ENCODE measurements at places on chromosomes 12 and 14.

DNA sequence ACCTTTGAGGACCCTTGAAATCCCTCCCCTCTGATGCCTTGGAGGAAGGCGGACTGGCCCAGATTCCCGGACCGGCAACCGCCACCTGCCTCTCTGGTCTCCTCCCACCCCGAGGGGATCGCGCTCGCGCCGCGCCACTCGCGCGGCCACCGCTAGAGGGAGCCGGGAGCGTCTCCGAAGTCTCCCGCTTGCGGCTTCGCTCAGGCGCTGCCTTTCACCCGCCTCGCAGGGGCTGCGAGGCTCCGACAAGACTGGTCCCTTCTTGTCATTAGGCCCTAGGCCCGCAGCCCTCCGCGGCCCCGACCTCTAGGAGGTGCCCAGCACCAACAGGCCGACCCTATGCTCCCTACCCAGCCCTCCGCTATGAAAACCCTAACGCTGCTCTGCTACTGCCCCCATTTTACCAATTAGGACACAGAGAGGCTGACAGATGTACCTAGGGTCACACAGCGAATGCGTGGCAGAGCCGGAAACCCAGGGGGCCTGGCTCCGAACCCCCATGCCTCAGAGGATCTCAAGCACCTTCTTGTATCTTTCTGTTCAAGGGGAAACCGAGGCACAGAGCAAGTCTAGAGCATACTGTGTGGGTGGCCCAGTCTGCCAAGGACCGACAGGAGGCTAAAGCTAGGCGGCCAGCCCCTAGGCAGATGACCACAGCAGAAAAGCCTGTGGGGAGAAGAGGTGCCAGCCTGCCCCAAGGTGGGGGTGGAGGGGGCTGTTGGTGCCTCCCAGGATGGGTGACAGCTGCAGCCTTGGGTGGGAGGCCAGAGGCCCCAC is 21.4 kb upstream of the VSX2 start:
- peak; percentile 89 for DNase-seq

GRCh38 chr12:46432325-46432724 is 59.8 kb upstream of the SLC38A2 start:
- no peak for DNase-seq

GRCh38 chr12:44021471-44021971 is 185.6 kb downstream of the TMEM117 start:
- DNase-seq = no peak

DNA sequence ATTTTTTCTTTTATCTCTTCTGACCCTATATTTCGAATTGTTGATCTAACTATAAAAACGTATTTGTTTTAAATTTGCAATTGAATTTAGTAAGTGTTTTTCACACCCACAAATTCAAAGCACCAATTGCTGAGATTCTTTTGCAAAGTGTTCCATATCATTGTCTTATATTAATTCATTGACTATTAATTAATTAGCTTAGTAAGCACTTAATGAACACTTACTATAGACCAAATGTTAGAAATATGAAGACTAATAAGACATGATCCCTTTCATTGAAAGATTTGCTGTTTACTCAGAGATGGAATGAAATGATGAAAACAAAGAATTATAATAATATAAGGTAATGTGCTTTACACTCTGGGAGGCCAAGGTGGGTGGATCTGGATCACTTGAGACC is 14.2 kb downstream of the ANO4 start:
- no peak for DNase-seq

GRCh38 chr12:52011602-52012214 is 5.0 kb downstream of the TAMALIN start:
- DNase-seq = no peak

GRCh38 chr14:58807191-58807590 is 169.4 kb downstream of the DACT1 start:
- no peak for DNase-seq

DNA sequence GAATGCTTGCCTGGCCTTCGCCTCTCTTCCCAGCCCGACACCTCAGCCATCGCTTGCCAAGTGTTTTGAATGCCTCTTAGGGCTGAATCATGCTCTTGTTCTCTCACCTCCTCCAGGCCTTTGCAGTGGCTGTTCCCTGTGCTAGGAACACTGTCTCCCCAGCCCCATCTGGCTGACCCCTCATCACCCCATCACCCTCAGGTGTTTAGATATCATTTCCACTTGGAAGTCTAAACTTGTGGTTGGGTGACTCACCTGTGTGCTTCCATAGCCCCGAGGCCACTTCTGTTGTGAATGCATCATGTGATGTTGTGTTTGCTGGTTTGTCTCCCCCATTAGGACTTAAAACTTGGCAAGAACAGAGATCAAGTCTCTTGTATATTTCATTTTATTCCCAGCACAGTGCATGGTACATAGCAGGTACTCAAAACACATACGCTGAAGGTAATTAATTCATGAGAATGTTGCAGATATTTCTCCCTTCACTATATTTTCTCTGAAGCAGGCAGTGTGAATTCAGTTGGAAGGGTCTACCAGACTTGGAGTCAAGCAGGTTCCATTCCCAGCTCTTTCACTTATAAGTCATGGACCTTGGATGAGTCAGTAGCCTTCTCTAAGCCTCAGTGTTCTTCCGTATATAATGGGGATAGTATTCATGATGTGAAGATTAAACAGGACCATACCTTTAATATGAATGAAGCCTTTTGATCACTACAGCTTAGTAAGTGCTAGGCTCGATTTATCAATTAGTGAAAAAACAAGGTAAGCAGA is 67.8 kb downstream of the HRK start:
- DNase-seq = no peak

Data from posterior cingulate gyrus (tissue), 11 donors.